ENCODE measurements at places on chromosomes 3 and 15.

DNA sequence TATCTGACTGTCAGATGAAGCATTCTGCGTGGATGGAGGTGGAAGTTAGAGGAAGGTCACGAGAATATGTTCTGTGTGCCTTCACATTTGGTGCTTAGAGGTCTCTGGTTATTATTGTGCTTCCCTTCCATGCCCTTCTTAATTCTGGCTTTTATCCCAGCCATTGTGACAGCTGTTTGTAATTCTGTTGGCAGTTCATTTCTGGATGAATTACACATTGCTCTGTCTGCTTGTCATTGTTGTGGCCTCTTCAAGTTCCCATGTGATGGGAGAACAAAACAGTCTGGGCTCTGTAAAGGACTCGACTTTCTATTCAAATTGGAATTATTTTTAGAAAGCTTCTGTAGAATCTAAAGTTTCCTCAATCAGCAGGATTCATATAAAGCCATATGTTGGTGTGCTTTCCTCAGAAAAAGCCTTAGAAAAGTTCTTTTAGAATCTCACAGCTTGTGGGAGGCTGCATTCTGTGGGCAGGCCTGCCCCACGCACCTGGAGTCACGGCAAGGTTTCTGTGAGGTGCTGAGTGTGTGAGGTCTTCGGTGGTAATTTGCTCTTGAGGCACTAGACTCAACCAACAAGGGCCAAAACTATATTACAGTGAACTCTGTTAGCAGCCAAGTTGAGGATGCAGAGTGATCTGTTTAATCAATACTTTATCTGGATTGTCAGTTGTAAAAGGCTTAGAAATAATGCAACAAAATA lies 397.4 kb upstream of the AZI2 start:
- DNase-seq, result peak; percentile 15

DNA sequence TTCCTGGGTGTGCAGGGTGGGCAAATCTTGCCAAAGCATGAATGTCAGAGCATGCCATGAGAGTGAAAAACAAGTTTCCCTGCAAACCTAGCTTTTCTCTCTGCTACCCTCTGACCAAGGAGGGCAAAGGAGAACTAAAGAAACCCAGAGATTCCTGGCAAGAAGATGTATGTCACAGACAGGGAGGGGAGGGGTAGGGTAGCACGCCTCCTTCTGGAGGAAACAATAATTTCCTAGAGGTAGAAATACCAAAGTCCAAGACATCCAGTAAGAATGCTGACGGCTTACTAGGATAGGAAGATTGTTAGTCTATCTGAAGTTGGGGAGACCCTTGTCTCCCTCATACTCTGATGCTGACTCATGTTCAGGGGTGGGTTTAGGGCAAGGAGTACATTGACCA lies 203.9 kb downstream of the NR1D2 start:
- no peak for DNase-seq

GRCh38 chr3:157888040-157888439 lies 218.2 kb downstream of the SHOX2 start:
- DNase-seq, result no peak

DNA sequence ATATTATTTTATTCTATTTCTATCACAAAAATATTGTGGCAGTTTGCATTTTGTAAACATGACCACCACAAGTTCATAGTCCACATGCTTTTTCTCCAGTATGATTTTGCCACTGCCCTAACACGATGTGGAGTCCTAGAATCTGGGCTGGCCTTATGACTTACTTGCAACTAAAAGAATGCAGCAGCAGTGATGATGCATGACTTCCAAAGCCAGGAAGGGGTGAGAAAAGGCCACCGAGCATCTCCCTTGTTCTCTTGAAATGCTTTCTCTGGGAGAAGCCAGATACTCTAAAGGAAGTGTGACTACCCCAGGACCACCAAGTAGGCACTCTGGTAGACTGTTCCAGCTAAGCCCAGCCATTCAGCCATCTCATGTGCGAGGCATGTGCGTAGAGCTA lies 191.6 kb upstream of the MRPL3 start:
- DNase-seq, result no peak

- no peak for DNase-seq
Measured at GRCh38 chr3:25380222-25380739, 47.8 kb upstream of the RARB start.

- DNase-seq, result no peak
Measured at GRCh38 chr3:120498556-120499346, 48.0 kb upstream of the FSTL1 start.

DNA sequence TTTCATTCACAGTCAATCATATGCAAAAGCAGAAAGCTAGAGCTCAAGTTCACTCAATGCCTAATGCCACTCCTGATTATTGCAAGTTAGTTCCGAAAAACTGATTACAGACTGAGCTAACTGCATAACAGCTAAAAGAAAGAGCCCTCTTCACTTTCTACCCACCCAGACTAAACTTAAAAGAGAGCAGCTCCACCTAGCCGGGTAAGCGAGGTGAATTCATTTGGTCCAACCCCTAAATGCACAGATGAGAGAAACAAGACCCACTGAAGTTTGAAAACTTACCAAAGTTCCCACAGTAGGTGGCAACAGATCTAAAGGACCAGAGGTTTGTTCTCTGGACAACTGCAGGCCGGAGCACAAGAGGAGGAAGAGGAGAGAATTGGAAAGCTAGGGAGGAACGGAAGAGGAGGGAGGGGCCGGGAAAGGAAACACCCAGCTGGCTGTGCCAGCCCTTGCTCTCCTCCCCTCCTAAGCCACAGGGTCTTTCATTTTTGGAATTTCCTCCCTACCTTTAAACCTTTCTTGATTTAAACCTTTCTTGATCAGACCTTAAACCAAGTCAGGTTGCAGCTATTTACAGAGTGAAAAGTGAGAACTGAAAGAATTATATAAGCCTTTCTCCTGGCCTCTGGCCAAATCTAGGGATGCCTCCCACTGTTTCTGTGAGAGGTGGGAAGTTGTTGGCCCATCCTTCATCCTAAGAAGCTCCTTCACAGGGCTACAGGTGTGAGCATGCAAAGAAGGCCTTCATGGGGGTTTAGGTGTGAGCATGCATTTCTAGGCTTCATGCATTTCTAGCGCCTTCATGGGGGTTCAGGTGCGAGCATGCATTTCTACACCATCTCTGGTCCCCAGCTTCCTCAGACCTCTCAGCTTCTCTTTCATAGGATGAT lies 114.7 kb upstream of the LMOD3 start:
- DNase-seq, result no peak

DNA sequence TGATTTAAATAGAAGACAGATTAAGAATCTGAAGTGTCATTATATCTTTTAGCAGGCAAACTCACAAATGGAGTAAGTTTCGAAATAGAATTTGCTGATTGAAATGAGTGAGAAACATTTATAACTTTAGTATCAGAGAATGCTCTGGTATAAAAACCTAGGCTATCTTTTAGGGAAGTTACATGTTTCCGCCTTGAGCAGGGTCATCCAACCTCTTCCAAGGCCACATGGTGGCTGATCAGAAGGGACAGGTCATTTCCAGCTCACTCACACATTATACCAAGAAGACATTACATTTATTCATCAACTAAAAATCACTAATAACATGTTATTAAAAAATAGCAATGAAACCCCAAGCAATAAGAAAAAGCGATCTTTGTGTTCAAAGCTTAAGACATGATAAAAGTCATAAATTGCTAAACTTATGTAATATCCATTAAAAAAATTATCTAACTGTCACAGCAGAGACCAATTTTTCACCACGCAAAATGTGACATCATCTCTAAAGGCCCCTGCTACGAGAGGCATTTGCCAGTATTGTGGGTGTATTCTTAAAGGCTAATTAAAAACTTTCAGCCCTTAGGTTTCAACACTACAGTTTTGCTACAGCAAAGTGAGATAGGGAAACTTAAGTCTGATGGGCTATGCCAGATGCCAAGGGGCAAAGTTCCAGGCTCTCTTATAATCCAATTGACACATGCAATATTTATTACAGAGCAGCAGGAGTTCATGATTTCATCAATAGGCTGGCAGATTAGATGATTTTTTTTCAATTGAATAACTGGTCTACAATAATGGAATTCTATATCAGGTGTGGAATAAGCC lies 240.4 kb upstream of the TBL1XR1 start:
- no peak for DNase-seq

DNA sequence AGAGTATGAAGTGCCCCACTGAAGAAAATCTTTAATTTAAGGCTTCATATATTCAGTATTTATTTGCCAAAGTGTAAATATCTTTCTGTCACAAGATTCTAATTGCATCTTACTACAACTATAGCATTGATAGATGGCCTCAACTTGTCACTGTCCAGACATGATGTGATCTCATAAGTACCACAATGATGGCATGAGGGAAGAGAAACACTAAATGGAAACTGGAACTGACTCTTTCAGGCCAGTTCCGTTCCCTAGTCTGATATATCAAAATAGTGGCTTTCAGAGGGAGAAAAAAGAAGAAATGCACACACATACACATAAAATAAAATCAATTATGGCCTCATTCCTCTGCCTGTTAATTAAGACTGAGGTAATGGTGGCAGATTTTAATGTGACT lies 615.7 kb downstream of the TBL1XR1 start:
- no peak for DNase-seq

- DNase-seq, result no peak
Measured at GRCh38 chr15:42608110-42608531, 32.7 kb downstream of the STARD9 start.

DNA sequence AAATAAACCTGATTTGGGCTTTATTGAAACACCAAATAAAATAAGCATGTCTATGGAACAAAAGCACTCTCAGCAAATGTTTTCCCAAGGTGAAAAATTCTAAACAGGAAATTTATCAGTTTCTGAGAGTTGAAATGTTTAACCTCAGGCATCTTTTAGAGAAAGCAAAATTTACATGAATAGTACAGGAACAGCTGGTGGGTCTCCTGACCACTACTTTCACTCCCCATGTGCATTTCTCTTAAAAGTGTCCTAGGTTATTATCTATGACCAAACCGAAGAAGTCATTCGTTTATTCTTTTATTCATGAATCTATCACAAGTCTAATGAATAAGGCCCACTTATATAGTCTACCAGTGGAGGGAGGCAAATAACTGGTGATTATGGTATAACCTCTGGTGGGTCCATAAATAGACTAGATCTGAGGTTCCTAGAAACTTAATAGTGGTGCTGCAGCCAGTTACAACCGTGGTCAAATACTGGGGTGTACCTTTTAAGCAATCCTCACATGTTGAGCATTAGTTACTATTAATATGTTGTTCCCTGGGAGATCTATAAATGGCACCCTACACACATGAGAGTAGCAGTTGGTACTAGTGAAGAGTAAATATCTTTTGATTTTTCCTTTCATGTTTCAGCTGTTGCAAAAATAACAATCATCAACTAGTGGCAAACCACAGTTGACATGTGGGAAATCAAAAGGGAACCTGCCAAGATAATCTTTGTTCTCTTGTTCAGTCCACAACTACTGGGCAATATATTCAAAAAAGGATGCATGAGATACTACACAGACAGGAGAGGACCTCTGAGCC lies 169.3 kb upstream of the STAC start:
- DNase-seq, result no peak

- DNase-seq, result no peak
Measured at GRCh38 chr3:150737874-150738679, 24.9 kb downstream of the SIAH2 start.

- peak; percentile 77 for DNase-seq
Measured at GRCh38 chr15:29668120-29668602, 154.1 kb downstream of the TJP1 start.

DNA sequence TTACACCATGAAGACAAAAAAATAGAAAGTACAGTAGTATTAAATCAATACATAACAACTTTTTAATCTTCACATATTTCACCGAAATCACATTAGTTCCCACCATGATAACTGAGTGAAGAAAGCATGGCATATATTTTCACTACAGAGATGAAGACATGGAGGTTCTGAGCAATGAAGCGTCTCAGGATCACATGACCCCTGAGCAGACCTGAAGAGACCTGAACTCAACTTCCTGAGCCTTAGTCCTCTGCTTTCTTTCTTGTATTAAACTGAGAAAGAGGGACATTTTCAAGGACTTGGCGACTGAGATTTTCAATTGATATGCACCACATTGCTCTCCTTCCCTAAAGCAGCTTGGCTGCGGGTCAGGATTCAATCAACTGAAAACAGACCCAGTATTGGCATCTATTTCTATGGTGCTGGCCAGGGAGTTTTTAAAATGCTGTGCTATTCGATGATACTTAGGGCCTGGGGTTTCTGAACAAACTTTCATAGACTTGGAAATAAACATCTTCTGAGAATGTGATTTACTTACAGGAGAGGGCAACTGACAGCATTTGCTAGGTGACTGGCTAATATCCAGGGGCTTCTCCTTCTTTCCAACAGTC lies 165.1 kb downstream of the LSAMP start:
- no peak for DNase-seq

DNA sequence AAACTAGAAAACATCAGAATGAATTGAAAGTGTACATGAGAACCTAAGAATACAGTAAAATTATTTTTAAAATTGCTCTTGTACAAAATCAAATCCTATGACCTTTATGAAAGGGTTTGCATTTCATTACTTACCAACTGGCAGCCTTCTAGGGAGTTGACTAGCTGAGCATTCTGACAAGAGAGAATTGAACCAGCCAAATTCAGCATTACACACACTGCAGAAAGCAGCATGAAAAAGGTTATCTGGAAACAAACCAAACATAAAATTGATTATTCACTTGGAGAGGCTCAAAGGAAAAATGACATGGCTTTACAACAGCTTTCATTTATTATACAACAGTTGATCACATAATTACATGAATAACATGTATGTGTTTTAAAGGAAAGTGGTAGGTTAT lies 17.4 kb downstream of the NSMCE3 start:
- no peak for DNase-seq

DNA sequence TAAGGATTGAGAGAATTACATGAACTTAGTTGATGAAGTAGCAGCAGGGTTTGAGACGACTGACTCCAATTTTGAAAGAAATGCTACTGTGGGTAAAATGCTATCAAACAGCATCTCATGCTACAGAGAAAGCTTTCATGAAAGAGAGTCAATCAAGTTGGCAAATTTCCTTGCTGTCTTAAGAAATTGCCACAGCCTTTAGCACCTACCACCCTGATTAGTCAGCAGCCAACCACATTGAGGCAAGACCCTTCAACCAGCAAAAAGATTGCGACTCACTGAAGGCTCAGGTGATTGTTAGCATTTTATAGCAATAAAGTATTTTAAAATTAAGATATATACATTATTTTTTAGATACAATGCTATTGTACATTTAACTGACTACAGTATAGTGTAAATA lies 80.9 kb downstream of the RAP2B start:
- no peak for DNase-seq

DNA sequence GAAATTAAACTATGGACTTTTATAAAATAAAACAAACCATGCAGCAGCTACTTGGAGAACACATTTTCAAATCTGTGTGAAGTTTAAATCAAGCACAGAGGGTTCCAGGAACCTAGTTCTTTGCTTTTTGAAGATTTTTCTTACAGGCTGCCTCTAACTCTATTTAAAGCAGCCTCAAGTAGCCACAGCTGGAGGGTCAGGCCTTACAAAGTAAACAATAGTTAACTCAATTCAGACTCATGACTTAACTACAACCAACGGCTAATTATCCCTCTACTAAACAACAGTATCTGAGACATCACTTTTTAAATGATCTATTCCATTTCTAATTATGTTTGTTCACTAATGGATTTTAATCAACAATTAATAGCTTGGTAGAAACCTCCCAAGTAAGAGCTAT lies 9.8 kb downstream of the LRIG1 start:
- DNase-seq, result no peak

GRCh38 chr3:141529717-141530414 lies 43.0 kb downstream of the RASA2 start:
- DNase-seq, result no peak

Data from retina (tissue), 1 donor.